Stimulated activated CD8-positive, alpha-beta memory T cell treated with anti-CD3 and anti-CD28 coated beads, Interleukin-4, amount 100 ng/mL, for 1 hour (primary cell): ENCODE measurements at places on chromosomes 11 and 22.

DNA sequence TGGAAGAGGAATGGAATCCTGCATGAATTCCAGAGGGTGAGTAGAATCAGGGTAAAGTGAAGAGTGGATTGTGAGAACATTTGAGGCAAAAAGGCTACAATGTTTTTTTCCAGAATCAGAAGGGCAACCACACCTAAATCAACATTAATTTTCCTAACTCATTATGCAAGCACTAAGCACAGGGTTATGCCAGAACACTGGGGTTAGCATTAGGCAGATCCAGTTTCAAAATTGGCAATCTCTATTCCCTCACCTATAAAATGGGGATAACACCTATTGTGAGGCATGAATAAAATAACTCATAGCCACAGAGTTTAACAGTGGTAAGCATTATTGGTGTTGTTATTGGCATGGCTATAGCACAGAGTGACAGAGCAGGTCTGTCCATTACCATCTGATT is 378.6 kb upstream of the FAT3 start:
- DNase-seq: no peak

DNA sequence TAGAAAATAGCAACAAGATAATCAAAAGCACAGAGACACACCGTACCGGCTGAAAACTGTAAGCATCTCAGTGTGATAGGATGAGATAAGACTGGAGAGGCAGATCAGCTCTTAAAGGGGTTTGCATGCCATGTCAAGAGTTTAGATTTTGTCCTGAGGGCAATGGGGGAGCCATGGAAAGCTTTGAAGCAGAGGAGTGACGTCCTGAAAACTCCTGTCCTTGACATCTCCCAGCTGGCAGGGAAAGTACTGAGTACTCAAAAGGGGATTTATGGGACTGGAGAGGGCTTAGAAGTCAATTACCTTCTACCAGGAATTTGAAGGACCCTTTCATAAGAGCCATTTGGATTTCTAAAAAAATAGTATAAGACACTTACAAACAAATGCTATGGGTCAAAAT is 420.5 kb upstream of the NARS2 start:
- no peak for DNase-seq

DNA sequence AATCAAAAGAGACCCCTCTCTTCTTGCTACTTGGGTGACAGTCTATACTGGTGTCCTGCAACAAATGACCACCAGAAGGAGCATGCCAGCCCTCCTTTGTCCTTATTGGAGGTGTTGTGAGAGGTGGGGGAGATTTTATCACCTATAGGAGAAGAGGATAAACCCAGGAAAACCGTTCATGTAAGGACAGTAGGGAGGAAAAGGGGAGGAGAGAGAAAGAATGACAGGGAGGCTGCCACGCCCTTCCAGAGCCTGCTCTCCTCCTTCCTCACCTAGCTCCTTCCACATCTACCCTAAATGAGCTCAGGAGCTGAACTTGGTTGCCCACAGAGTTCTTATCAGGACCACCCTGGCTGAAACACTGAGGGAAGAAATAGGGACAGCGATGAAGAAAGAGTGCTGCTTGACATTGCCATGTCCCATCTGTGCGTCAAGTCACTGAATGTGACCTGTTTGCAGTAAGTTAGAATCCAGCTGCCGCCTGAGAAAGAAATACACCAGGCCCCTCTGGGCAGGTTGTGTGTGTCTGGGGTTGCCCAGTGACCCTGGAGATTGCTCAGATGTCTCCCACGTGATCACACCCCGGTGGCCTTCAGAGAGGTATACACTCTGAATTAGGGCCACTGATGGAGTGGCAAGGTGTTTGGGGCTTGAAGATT is 40.4 kb upstream of the ETS1 start:
- no peak for DNase-seq

GRCh38 chr11:118175993-118176777 is at the start of gene SCN2B:
SCN2B (minus strand) TSS chr11:118176639; CDS start chr11:118176431, 208 bp downstream.
- DNase-seq: no peak

- DNase-seq: no peak
These were observed 14.4 kb downstream of the ATXN10 start for GRCh38 chr22:45686004-45686403.

GRCh38 chr11:24249921-24250320 is 246.9 kb upstream of the LUZP2 start:
- DNase-seq: no peak

DNA sequence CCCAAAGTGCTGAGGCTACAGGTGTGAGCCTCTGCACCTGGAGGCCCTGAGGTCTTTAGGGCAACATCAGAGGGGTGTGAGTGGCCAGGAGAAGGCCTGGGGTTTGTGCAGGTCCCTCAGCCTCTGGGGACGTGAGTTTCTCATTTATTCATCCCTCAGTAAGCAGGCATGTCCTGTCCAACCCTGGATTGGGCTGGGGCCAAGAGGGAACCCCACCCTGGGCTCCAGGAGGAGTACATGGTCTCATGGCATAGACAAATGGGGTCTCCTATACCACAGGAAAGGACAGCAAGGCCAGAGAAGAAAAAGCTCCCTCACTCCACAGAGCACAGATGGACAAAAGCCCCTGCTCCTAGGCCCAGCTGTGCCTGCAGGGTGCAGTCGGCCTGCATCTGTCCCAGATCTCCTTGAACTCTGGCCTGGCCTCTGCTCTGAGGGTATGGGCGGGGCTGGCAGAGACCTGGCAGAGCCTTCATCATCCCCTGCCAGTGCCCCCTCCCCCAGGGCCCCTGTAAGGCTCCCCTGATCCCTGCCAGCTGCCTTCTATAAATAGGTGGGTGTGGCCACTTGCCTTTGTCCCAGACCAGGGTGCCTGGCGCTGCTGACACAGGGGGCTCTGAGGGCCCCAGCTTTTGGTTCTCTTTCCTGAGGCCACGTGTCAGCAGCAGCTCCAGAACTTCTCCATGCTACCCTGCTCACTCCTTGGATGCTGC is 34.6 kb downstream of the A4GALT start:
- DNase-seq: no peak

- DNase-seq: no peak
These were observed 19.1 kb upstream of the APLNR start for GRCh38 chr11:57256119-57256518.

DNA sequence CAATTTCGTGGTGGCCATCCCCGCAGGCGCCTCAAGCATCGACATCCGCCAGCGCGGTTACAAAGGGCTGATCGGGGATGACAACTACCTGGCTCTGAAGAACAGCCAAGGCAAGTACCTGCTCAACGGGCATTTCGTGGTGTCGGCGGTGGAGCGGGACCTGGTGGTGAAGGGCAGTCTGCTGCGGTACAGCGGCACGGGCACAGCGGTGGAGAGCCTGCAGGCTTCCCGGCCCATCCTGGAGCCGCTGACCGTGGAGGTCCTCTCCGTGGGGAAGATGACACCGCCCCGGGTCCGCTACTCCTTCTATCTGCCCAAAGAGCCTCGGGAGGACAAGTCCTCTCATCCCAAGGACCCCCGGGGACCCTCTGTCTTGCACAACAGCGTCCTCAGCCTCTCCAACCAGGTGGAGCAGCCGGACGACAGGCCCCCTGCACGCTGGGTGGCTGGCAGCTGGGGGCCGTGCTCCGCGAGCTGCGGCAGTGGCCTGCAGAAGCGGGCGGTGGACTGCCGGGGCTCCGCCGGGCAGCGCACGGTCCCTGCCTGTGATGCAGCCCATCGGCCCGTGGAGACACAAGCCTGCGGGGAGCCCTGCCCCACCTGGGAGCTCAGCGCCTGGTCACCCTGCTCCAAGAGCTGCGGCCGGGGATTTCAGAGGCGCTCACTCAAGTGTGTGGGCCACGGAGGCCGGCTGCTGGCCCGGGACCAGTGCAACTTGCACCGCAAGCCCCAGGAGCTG is 24.8 kb downstream of the ADAMTS15 start:
- DNase-seq: no peak

DNA sequence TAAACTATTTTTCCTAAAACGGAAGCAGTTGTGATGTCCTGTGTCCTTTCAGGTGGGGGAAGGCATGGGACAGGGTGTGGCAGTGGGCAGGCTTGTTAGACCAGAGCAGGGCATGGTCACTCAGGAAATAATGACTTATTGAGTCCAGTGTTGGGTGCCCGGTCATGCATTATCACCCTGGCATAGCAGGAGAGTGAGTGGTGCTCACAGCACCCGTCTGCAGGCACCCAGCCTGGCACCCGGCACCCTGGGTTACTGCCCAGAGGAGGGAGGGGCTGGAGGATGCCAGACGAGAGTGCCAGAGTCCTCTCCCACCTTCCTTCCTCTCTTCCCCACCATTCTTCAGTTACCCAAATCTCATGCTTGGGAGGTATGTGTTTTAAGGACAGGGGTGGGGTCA is 59.1 kb downstream of the ST3GAL4 start:
- no peak for DNase-seq

- no peak for DNase-seq
These were observed 38.8 kb downstream of the CLDN25 start for GRCh38 chr11:113818426-113818825.

- no peak for DNase-seq
These were observed 67.0 kb downstream of the FANCF start for GRCh38 chr11:22558664-22559063.

DNA sequence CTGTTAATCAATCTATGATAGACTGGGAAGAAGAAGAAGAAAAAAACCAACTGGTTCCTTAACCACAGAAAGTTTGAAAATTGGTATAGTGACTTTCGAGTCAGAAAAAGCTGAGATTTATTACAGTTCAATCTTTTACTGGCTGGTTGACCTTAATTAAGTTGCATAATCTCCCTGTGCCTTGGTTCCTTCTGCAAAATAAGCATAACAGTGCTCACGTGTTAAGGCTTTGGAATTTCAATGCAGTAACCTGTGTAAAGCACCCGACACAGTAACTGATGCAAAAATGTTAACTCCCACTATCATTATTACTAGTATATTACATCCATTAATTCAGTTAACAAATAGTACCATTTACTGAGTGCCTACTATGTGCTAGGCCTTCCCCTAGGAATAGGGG is 22.6 kb upstream of the E2F8 start:
- DNase-seq: no peak
